ENCODE measurements at places on chromosomes 5 and 9. TPM values are rescaled to one million over a fixed set of nuclear protein-coding genes. Genes with fewer than 3 reads are reported as not detected.

- no peak for DNase-seq
These were observed 200.5 kb upstream of the KLF9 start for GRCh38 chr9:70614786-70615463.

DNA sequence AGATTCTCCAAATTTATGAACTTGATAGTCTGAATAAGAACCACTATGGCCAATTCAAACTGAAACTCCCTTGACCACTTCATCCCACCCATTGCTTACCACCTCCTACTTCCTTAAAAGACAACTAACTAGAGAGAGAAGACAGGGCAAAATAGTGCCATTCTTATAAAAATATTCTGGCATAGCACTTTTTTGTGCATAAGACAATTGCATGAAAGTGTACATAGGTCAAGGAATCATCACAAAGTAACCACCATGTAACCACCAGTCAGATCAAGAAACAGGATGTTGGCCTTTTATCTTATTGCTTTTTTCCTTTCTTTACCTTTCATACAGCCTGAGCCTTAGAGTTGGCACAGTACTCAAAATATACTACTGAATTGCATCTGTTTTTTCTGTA is 8.1 kb upstream of the ARSB start:
- no peak for DNase-seq

DNA sequence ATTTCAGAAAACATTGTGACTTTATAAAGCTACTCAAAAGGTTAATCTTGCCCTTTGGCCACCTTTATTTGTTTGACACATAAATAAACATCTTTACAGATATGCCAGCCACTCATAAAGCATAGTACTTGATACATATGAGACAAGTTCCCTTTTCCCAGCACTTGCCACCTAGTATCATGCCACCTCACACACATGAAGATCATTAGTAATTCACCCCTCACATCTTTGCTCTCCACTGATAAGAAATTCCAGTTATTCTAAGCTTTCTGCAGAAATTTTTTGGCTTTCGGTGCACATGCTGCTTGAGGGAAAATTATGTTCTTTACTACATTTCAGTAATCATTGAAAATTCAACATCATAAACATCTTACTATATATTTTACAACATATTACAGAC is 59.1 kb downstream of the DEPDC1B start:
- DNase-seq: no peak

DNA sequence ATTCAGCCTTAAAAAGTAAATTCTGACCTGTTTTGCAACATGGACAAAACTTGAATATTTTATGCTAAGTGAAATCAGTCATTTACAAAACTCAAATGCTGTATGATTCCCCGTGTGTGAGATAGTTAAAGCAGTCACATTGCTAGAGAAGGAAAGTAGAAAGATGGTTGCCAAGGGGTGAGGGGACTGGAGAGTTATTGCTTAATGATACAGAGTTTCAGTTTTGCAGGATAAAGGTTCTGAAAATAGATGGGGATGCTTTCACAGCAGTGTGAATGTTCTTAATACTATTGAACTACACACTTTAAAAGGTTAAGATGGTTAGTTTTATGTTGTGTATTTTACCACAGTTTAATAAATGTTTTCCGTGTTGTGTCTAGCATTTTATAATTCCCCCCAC is 51.2 kb downstream of the SGCD start:
- DNase-seq: no peak

DNA sequence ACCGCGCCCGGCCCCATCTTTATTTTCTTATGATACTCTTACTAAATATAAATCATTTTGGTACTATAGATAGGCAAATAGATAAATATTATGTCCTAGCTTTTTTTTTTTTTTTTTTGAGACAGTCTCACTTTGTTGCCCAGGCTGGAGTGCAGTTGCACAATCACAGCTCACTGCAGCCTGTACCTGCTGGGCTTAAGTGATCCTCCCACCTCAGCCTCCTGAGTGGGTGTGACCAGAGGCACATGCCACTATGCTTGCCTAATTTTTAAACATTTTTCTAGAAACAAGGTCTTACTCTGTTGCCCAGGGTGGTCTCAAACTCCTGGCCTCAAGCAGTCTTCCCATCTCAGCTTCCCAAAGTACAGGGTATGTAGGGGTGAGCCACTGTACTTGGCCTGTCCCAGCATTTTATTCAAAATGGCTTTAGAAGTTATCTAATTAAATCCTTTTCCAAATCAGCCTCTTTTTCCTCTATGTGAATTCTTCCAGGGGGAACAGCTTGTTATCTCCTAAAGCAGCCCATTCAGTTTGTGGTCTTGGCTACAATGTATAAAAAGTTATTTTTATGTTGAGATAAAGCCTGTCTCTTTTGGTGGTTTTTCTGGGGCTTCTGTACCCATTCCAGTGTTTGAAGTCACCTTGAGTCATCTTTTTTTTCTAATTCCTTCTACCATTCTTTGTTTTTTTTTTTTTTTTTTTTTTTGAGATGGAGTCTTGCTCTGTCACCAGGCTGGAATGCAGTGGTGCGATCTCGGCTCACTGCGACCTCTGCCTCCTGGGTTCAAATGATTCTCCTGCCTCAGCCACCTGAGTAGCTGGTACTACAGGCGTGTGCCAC is 12.1 kb downstream of the MELK start:
- no peak for DNase-seq

- DNase-seq: no peak
These were observed 161.2 kb upstream of the FSTL4 start for GRCh38 chr5:133773247-133774202.

GRCh38 chr9:27771803-27772545 is 198.7 kb upstream of the C9orf72 start:
- peak; percentile 32 for DNase-seq

DNA sequence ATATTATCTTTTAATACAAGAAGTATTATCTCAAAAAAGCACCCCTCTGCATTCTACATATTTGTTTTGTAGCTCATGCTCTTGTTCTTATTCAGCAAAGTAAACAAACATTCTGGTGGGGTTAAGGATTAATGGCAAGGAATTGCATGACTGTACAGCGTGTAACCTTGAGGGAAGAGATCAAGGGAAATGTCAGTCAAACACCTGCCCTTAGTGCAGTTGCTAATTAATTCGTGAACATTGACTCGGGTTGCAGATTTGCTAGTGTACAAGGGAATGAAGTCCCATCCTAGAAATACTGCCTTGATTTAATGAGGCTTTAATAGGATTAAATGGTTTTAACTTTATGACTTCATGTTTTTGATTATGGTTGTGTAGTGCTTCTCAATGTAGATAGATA is 1758.1 kb downstream of the MAT2B start:
- no peak for DNase-seq

DNA sequence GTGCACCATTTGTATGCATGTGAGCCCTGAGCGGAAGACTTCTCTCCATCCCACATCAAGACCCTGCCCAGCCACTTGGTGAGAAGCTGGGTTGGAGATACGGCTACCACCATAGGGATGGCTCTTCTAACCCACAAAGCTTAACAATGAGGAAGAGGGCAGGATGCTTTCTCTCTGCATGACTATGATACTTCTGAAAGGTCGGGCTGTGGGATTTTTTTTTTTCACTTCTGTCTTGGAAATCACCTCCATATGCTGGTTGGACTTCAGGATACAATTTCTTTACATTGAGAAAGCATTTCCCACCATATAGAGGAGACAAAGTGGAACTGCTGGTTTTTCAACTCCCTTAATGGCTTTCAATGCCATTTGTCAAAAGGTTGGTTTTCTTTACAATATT is 30.5 kb downstream of the ZNF366 start:
- no peak for DNase-seq

DNA sequence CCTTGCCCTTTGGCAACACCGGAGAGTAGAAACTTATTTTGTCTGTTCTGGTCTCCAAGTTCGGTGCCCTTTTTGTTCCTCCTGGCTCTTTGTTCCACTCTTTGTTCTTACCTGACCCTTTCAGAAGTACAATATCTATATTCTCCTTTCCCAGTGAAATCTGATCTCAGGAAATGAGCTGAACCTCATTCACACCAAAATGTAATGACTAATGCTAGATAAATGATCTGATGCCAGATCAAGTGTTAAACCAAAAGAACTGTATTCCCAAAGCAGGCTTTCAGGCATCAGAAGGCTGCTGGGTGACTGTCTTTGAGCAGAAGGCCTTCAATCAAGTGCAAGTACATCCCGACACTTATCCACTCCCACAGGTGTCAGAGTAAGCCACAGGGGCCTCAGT is 156.4 kb downstream of the SPOCK1 start:
- DNase-seq: no peak

- DNase-seq: no peak
These were observed 393.9 kb upstream of the C9orf72 start for GRCh38 chr9:27967210-27967609.

DNA sequence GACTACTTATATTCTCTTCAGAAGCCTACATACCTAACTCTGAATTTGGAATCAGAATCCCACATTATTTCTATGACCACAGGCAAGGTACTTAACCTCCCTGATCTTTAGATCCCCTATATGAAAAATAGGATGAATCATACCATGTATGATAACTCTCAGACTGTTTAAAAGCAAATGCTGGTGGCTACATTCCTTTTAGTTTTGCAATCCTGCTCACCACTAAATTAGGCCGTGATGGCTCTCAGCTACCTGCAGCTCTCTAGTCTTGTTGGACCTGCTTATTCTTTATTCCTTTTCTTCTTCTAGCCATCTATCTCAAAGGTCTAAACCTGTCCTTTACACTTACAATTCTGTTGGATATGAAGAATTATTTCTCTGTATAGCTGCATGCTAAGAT is 303.4 kb upstream of the ATP10B start:
- DNase-seq: no peak

- DNase-seq: no peak
These were observed 148.5 kb upstream of the OTULINL start for GRCh38 chr5:14432931-14433589.

DNA sequence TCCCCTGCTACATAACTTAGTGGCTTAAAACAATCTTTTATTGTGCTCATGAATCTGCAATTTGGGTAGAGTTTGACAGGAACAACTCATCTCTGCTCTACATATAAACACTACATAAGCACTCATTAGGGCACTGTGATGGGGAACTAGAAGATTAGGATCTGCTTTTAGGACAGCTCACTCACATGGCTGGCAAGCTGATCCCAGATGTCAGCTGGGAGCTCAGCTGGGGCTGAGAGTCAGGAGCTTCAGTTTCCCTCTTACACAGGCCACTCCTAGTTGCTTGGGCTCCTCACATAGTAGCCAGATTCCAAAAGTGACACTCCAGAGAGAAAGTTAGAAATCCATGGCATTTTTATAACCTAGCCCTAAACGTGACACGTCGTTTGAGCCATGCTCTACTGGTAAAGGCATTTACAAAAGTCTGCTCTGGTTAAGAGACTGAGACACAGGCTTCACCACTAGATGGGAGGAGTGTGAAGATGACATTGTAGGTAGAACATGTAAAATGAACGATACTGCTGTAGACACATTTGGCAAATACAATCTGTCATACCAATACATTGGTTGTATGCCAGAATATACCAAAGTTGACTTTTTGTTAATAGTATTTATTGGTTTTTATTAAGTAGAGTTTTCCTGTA is 23.6 kb downstream of the SCAI start:
- DNase-seq: no peak

GRCh38 chr5:141787376-141787775 is 90.8 kb downstream of the PCDH1 start:
- DNase-seq: no peak

- DNase-seq: no peak
These were observed 59.5 kb downstream of the MVB12B start for GRCh38 chr9:126386088-126386487.

DNA sequence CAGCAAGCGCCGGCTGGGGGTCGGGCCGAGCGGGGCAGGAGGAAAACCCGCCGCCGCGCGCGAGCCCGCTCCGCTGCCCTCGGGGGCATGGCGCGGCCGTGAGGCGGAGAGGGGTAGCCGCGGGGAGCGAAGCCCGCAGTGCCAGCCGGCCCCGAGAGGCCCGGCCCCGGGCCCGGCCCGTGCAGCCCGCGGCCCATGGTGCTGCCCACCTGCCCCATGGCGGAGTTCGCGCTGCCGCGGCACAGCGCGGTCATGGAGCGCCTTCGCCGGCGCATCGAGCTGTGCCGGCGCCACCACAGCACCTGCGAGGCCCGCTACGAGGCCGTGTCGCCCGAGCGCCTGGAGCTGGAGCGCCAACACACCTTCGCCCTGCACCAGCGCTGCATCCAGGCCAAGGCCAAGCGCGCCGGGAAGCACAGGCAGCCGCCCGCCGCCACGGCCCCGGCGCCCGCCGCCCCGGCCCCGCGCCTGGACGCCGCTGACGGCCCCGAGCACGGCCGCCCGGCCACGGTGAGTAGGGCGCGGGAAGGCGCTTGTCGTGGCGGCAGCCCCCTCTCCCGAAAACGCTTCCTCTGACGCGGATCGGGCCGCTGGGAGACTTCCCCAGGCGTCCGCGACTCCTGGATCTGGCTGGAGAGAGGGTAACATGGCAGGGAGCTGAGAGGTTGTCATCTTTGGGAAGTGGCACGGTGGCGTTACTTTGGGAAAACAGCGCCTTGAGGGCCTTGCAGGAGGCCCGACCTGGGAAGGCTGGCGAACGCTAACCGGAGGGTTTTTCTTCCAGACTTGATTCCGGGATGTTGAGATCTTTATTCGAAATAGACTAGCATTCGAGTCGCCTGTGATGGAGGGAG is 523 bp downstream of the MAML1 start:
- DNase-seq: no peak

GRCh38 chr5:45060724-45061123 is 252.0 kb downstream of the MRPS30 start:
- DNase-seq: no peak

DNA sequence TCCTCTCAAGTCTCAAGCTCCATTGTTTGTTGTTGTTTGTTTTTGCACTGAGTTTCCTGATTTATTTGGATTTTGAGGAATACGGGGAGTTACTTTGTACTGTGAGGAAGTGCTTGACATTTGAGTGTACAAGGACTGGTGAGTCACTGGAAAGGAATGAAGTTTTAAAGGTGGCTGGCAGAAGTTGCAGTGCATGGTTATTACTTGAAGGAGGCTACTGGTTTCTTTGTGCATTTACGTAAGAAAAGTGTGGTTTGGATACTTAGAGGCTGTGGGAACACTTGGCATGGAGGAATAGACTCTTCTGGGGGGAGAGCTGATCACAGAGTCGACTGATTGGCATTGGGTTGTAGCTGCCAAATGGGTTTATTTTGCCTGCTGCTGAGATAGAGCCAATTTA is 919.0 kb downstream of the TAF11L14 start:
- DNase-seq: no peak

Gene CDO1
- polyA plus RNA-seq: 15.6 TPM

Gene PCDH1
- polyA plus RNA-seq: 13.6 TPM

Gene MARCHF11
- not detected for polyA plus RNA-seq

Gene ELOVL7
- 0.16 TPM for polyA plus RNA-seq

Gene MSMP
- polyA plus RNA-seq: 0.77 TPM

Measured in forelimb muscle (tissue), 1 donor.